ENCODE measurements at places on chromosomes 13 and 19. TPM values are rescaled to one million over a fixed set of nuclear protein-coding genes. Genes with fewer than 3 reads are reported as not detected.

DNA sequence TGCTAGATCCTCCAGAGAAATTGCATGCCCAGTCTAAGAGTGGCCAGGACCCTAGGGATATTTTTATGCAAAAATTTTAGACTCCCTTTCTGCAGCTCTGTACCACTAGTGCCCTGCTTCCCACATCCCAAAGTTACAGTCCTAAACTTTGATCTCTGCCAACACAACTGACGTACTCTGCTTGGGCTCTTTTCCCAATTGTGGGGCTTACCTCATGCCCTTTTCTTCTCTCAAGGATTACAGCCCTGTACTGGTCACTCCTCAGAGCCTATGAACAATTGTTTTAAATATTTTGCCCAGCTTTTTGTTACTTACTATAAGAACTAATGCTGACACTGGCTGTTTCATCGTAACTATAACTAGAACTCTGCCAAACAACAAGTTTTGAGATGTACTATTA is 57.8 kb upstream of the FBXL3 start:
- H3K36me3 ChIP-seq: peaks cover 43% of the 10 kb centered on the region
- H3K27me3 ChIP-seq: no peaks in the 10 kb centered on the region
- H3K4me3 ChIP-seq: no peak overlapping the region
- H3K27ac ChIP-seq: no peak overlapping the region

The GPR18 gene
- 25.9 TPM for total RNA-seq

DNA sequence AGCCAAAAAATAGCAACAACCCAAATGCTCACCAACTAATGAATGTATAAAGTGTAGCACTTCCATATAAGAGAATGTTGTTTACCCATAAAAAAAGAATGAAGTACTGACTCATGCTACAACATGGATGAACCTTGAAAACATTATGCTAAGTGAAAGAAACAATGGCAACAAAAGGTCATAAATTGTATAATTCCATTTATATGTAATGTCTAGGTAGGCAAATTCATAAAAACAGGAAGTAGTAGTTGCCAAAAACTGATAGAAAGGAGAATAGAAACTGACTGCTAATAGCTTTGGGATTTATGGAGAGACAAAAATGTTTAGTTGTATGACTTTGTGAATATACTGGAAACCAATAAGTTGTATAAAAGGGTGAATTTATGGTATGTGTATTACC is 21.6 kb downstream of the MYCBP2 start:
- DNase-seq: no peak
- peaks cover 46% of the 10 kb centered on the region for H3K4me1 ChIP-seq
- no peaks in the 10 kb centered on the region for H3K27me3 ChIP-seq
- peaks cover 35% of the 10 kb centered on the region for H3K36me3 ChIP-seq

- DNase-seq: no peak
- H3K27me3 ChIP-seq: peaks cover 17% of the 10 kb centered on the region
- H3K4me3 ChIP-seq: no peak overlapping the region
Measured at GRCh38 chr19:6678690-6679109, 8.7 kb upstream of the TNFSF14 start.

The KIR3DL1 gene
- not detected for total RNA-seq

The INAFM1 gene
- total RNA-seq: 15.4 TPM

DNA sequence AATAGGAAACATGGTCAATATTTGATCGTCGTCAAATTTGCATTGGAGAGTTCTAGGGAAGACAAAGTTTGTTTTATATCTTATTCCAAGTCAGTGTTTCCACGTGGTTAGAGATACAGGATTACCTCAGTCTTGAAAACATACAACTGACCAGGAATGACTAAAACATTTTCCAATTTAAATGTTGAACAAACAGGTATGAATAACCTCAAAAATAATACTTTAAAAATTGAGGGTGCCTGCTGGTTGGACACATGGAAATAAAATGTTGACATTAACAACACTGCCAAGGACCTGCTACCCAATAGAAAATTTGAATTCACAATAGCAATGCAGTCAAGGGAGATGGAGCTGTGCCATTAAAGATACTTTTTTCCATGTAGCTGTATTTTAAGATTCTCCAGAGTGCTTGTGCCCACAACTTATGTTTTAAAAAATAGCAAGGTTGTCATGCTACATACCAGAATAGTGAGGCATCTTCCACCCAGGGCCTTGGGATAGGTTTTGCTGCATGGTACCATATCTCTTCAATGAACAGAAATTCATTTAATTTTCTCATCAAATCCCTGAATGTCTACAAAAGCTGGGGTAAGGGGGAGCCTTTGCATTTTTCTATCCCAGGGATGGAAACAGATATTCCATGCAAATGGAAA is 260.8 kb downstream of the EFNB2 start:
- H3K4me1 ChIP-seq: no peaks in the 10 kb centered on the region
- DNase-seq: no peak
- no peaks in the 10 kb centered on the region for H3K27me3 ChIP-seq
- no peak overlapping the region for H3K4me3 ChIP-seq

The TGFBR3L gene
- total RNA-seq: 3.6 TPM

DNA sequence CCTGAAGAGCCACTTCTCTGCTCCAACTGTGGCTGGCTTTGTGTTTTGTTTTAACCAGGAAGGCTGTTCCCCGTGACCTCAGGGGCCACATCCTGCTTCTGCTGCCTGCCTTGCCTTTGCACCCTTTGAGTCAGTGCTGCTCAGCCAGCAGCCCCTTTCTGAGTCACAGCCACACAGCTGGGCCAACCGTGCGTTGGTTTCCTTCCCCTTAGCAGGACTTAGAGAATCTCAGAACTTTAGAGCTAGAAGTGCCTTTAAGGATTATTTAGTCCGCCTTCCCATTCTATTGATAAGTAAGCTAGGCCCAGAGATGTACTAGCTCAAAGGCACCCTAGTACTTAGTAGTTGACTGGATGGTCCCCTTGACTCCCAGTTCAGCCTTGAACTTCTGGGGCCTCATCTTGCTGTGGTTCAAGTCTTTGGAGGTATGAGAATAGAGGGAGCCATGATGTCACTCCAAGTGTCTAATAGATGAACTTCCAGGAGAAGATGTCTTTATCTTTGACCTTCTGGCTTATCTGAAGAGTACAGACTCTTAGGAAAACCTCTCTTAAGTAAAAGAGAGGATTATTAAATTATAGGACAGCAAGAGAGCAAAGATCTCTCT is 8.0 kb downstream of the RGCC start:
- peak overlapping the region; percentile 58 for H3K4me3 ChIP-seq
- H3K4me1 ChIP-seq: peaks cover 67% of the 10 kb centered on the region
- H3K27me3 ChIP-seq: no peaks in the 10 kb centered on the region
- H3K27ac ChIP-seq: peak overlapping the region; percentile 93
- peak; percentile 83 for DNase-seq

The KLK2 gene
- not detected for total RNA-seq

GRCh38 chr19:42254089-42254849 is 659 bp downstream of the ERF start:
- peaks cover 31% of the 10 kb centered on the region for H3K4me1 ChIP-seq
- no peaks in the 10 kb centered on the region for H3K36me3 ChIP-seq
- peak; percentile 80 for DNase-seq
- H3K27ac ChIP-seq: peak overlapping the region; percentile 82

DNA sequence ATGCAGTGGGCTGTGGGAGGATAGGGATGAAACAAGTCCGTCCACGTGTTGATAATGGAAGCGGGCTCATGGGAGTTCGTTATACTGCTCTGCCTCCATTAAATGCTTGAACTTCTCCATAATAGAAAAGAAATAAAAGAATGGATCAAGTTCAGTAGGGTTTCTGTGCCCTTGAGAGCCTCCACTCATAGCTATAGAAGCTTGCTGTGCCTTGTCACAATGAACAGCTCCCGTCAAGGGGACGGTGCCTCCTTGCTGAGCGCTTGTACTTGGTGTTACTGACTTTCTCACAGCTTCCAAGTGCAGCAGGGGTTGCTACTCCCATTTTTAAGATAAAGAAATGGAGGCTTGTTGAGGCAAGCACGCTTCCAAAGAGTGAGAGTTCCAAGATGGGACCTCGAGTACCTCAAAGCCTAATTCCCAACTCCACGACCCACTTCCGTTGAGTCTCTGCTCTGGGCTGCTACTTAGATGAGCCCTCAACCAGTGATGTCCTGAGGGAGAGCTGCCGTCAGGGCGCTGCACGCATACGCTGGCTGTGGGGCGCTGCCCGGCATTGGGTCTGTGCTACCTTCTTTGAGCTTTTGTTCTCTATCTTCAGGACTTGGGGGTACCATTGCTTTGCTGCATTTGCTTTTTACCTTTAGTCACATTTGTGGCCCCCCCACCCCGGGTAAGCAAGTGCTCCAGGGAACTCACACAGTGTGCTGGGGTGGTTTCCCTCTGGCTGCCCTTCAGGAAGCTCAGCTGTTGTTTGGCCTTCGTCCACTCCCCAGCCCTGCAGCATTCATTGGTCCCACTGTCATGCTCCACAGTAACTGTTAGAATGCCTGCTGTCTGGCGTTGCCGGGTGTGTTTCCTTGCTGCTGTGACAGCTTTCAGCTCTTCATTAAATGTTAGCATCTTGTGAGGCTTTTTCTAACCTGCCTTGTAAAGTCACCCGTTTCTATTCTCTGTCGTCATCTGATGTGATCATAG is 9.5 kb downstream of the SNRNP70 start:
- DNase-seq: no peak
- H3K4me1 ChIP-seq: peaks cover 21% of the 10 kb centered on the region
- H3K36me3 ChIP-seq: peaks cover 21% of the 10 kb centered on the region
- no peaks in the 10 kb centered on the region for H3K27me3 ChIP-seq
- H3K4me3 ChIP-seq: no peak overlapping the region

The ZNF274 gene
- 54.6 TPM for total RNA-seq

DNA sequence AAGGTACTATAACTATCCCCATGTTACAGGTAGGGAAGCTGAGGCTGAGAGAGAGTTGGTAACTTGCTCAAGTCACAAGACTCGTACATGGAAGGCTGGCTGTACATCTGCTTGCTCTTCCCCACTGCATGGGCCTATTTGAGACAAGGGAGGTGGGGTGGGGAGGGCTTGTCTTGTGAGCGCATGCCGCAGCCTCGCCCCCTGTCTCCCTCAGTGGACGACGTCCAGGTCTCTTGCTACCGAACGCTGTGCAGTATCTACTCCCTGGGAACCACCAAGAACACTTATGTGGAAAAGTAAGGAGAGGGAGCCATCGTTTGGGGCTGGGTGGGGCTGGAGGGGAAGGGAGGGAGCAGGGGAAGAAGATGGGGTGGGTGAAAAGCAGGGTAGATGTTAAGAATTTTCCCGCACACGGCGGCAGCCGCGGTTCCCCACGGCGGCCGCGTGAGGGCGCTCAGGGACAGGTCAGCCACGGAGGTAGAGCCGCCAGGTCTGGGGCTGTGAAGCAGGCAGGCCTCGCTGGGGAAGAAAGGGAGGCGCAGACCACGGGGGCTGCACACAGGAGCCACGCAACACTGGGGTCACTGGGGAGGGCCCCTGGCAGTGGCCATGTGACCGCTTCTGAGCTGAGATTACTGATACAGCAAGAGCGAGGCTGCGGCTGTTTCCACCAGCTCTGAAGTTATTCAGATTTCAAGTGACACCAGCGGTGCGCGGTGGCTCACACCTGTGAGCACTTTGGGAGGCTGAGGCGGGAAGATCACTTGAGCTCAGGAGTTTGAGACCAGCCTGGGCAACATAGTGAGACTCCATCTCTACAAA is 81.5 kb downstream of the RYR1 start:
- peak overlapping the region; percentile 42 for H3K4me3 ChIP-seq
- no peaks in the 10 kb centered on the region for H3K36me3 ChIP-seq
- peak; percentile 89 for DNase-seq
- H3K27ac ChIP-seq: peak overlapping the region; percentile 69

The MPHOSPH8 gene
- 65.9 TPM for total RNA-seq

The FFAR1 gene
- total RNA-seq: not detected

DNA sequence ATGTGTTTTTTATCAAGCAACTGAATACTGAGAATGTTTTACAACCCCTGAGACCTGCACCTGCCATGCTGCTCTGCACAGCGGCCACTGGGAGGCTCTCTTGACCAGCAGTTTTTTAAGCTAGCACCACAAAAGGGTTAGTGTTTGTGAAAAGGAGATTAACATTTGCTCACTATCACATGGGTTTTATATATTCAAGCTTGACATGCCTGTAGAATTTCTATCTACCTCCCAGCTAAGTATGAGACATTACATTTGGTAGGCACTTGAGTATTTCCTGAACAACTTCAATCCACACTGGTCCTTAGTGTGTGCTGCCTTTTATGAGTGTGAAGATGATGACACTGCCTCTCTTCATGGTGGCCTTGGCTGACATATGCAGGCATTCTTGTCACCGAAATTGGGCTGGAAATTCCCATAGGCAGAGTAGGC is 1238.9 kb downstream of the UQCRFS1 start:
- no peak overlapping the region for H3K4me3 ChIP-seq
- H3K27me3 ChIP-seq: no peaks in the 10 kb centered on the region
- no peak overlapping the region for H3K27ac ChIP-seq
- H3K4me1 ChIP-seq: no peaks in the 10 kb centered on the region

- H3K27me3 ChIP-seq: no peaks in the 10 kb centered on the region
- H3K36me3 ChIP-seq: no peaks in the 10 kb centered on the region
- DNase-seq: no peak
- no peak overlapping the region for H3K27ac ChIP-seq
Measured at GRCh38 chr19:32176591-32176990, 168.8 kb upstream of the ZNF507 start.

- H3K4me3 ChIP-seq: no peak overlapping the region
- H3K27ac ChIP-seq: no peak overlapping the region
- no peaks in the 10 kb centered on the region for H3K36me3 ChIP-seq
- H3K27me3 ChIP-seq: no peaks in the 10 kb centered on the region
- DNase-seq: no peak
Measured at GRCh38 chr13:37450276-37450675, 148.3 kb downstream of the POSTN start.

- H3K4me1 ChIP-seq: peaks cover 13% of the 10 kb centered on the region
- no peaks in the 10 kb centered on the region for H3K27me3 ChIP-seq
Measured at GRCh38 chr19:866769-867300, 7.4 kb downstream of the CFD start.

The SIGLEC6 gene
- total RNA-seq: not detected

DNA sequence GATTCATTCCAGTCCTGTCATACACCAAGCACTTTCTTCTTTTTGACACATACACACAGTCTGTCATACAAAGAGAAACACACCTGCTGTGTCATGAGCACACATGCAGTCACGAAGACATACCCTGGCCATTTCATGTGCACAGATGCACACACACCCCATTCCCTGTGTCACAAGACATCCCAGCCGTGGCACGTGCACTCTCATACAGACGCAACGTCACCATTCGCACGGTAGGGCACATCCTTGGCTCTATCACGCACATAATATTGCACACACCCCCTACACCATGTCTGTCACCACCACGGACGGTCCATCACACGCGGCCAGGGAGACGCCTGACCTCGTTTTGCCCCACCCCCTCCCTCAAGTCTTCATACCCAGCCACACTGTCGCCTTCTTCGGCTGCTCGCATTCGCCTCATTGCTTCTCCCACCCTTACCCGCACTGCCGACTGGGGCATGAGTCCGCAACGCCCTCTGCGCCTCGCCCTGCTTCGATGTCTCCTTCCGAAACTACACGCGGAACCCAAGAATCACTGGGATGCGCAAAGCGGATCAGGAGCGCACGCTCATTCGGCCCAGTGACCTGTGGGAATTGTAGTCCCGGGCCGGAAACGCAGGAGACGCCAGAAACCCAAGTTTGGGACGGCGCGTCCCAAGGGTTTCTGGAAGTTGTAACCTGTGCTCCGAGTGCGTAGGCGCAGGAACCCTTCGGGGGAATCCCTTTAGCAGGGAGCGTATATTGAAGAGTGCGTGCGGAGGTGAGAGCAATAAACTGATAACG is 6.8 kb upstream of the ZNF283 start:
- H3K36me3 ChIP-seq: peaks cover 7% of the 10 kb centered on the region
- H3K4me3 ChIP-seq: peak overlapping the region; percentile 77
- peaks cover 10% of the 10 kb centered on the region for H3K4me1 ChIP-seq
